ENCODE measurements at places on chromosomes 7 and 10.

DNA sequence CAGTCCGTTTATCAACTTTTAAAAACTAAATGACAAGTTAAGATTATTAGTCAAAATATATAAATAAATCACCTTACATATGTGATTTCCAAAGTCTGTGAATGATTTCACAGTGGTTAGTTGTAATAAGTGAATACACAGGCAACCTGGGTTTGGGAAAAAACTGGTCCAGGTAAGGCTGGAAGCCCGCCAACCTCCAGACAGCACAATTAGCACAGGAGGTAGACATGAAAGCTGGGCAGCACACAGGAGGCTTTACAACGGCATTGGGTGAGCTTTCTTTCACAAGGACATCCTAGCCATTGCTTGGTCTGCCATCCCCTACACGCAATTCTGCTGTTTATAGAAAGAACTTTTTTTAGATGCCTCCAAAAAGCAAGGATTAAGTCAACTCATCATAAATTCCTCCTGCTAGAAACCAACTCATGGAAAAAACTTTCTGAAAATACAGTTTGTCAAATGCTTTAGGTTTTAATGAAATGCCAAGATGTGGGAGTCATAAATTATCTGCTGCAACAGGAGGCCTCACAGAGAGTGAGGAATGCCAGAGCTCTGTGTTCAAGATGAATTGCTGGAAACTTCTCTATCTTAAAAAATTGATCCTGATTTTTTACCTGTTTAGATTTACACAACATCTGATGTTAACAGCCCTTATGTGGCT lies 346.8 kb upstream of the NFE2L3 start:
- DNase-seq = no peak

DNA sequence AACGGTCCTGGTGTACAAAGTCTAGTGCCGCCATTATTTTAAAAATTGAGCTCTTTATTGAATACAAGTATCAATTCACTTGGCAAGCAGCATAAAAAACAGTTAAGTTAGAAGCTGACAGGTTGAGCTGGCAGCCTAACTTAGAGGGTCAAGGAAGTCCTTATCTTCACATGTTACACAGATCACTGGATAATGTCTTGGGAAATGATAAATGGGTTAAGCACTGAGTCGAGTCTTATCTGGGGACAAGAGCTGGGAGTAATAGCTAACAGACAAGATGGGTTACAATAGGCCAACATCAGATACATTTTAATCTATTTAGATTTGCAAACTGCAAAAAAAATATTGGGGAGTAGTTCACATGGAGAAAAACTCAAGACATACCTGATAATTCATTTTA lies 34.2 kb downstream of the SLC18A2 start:
- DNase-seq = no peak

DNA sequence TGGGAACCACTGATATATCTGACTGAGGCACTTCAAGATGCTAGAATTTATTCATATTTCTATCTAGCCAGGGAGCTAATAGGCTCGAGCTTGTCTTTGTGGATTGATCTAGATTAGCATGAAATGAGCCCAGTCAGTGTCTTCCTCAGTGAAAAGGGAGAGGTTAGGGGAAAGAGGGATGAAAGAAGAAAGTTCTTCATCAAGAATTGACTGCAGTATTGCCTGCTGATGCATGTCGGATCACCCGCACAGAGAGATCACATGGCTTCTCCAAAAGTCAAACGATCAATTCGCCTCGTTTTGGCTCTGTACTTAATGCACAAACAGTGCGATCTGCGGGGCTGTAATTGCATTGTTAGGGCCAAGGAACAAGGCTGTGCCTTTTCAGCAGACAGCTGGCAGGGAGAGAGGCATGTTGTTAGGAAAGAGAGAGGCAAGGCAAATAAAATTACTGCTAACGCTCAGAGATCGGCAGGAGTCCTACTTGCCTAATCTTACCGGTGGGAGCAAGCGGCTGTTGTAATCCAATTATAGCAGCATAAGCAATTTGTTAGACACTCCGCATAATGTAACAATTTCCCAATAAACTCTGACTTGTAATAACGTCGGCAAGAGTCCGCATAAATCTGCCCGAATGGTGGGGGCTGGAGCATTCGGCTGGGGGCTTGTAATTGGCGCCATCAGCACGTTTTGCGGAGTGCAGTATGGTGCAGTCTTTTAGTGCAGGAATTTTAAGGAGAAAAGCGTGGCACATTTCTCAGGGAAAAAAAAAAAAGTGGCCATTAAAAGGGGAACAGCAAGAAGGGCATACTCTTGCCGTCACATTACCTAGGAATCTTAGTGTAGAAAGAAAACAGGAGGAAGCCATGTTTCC lies 102.1 kb downstream of the POLL start:
- DNase-seq = no peak

DNA sequence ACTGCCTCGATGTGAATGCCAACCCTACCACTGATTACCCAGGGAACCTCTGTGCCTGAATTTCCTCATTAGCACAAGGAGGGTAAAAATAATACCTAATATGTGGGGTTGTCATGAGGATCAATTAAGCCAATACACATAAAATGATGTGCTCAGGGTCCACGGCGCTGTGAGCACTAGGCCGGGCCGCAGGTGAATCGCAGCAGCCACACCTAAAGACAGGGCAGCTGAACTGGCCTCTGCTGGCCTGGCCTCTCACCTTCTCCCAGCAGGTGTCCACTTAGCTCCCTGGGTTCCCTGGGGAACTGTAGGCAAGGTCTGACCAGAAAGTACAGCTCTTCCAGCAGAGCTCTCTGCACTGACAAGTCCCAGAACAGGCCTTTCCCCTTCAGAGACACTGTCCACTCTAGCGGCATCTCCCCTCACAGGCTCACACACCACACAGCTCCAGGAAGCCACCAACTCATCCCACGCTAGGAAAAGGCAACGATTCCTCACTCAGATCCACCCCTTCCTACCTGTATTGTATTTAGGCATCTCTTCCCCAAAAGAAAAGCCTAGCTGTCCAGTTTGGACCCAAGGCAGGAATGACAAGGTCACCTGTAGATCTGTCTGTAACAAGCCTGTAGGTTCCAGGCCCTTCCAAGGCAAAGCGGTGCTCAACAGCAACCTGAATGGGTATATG lies 273.1 kb downstream of the USP6NL start:
- DNase-seq = no peak

- DNase-seq = no peak
Observed at GRCh38 chr7:80333040-80333439, 178.8 kb downstream of the GNAT3 start.

GRCh38 chr10:81036257-81036656 lies 498.6 kb downstream of the SH2D4B start:
- DNase-seq = no peak

GRCh38 chr7:101153969-101154692 lies at the start of gene AP1S1:
AP1S1 (plus strand) TSS chr7:101154476; CDS start chr7:101154515, 39 bp downstream.
- DNase-seq = peak; percentile 96

GRCh38 chr7:51324206-51324898 lies 7.7 kb upstream of the COBL start:
- DNase-seq = no peak

GRCh38 chr7:36683695-36684357 lies 40.5 kb downstream of the AOAH start:
- peak; percentile 39 for DNase-seq

All from CD4-positive, alpha-beta T cell treated with Interleukin-2 at 100 ng/mL for 4 hours (primary cell).